ENCODE measurements at places on chromosomes 16 and 17.

GRCh38 chr17:79801156-79802038 lies 4.5 kb upstream of the CBX8 start:
- no peak for DNase-seq

- no peak for DNase-seq
Observed at GRCh38 chr17:73831699-73832098, 187.5 kb upstream of the SDK2 start.

- DNase-seq = no peak
Observed at GRCh38 chr17:28523876-28524275, 17.7 kb downstream of the FOXN1 start.

DNA sequence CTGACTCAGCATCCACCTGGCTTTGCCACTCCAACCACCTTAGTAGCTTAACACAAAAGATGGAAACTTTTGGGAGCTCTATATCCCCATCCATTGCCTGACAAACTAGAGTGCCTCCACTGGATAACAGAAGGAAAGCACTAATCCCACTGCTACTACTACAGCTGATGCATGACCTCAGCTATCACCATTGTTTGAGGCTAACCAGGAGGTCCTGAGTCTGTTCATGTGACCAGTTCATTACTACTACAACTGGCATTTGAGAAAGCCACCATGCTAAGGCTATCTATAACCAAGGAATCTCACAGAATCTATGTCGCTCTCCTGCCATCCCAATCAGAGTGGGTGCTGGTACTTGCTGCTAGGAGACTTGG lies 604.3 kb upstream of the CA10 start:
- no peak for DNase-seq

DNA sequence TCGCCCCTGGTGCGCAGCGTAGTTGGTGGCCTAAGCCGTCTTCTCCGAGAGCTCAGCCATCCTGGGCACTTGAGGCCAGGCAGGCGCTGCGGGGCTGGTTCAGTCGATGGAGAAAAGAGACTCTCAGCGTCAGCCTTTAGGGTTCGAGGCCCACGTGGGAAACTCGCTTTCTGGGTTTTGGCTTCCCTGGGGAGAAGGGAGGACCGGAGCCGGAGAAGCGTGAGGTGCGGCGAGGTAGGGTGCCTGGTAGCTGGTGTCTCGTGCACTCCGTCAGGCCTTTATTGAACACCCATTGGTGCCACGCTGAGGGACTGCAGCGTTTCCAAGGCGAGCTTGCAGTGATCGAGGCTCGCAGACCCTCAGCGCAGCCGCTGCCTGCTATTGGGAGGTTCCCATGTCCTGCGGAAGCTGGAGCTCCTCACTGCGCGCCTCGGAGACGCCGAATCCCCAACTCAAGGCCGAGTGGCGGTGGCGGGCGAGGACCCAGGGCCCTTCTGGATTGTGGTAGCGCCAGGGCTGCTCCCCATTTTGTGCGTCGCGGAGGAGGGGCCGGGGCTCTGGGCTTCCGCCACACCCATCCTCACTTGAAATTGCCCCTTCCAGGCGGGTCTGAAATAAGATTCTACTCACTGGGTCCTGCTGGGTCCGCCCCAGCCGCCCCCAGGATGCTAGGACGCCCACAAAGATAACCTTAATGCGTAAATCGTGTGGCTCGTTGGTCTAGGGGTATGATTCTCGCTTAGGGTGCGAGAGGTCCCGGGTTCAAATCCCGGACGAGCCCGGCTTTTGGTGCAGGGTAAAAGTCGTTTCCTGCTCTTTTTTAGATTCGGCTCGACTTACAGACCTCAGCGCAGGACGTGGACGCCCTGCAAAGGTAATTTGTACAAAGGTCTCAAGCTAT lies 1.2 kb downstream of the OR1F1 start:
- no peak for DNase-seq

GRCh38 chr17:47813077-47813476 lies 8.5 kb downstream of the OSBPL7 start:
- DNase-seq = no peak

DNA sequence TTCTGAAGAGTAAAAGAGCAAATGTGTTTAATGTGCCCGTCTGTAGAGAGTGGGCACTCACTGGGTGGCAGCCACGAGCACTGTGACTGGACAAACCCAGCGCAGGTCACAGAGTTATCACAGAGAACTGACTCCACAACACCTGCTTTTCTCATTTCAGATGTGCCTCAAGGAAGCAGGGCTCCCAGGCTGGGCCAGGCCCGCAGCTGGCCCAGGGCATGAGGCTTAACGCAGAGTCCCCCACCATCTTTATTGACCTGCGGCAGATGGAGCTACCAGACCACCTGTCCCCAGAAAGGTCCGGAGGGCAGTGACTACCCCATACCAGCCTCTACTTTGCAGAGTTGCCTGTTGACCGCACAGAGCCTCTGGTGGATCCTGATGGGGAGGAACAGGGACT lies 11.9 kb downstream of the DNAAF8 start:
- DNase-seq = no peak

DNA sequence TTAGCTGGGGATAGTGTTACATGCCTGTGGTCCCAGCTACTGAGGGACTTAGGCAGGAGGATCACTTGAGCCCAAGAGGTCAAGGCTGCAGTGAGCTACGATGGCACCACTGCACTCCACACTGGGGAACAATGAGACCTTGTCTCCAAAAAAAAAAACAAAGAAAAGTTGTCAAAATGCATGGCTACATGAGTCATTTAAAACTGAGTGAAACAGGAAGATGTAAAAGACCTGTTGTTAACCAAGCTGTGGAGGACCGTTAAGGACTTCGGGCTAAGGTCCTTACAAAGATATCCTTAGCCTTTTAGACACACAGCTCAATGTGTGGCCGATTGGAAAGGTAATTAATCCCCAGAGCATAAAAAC lies 25.1 kb downstream of the ZP2 start:
- no peak for DNase-seq

All from cerebellar nuclear complex (tissue), 1 donor.